T-helper 9 cell (primary cell): ENCODE measurements at places on chromosomes 1 and 21.
A peak's percentile ranks its signal among the peaks of the same experiment; 100 is the strongest.

DNA sequence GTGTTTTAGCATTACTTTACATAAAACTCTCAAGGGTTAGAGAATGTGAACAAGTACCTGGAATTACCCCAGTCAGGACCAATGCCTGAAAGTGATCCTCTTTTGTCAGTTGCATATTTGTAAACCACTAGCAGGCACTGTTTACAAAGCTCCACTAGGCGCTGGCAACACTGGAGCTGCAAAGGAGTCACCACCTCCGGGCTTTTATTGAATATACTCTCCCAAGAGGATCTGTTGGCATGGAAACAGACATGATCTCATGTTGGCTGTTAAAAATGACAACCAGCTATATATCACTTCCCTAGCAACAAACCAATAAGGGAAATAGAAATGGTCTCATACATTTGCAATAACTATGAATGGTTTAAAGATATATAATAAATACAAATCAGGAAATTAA lies 116.0 kb downstream of the TTLL7 start:
- no peak for DNase-seq

GRCh38 chr1:1282998-1283397 lies 2.8 kb downstream of the SCNN1D start:
- DNase-seq: no peak

DNA sequence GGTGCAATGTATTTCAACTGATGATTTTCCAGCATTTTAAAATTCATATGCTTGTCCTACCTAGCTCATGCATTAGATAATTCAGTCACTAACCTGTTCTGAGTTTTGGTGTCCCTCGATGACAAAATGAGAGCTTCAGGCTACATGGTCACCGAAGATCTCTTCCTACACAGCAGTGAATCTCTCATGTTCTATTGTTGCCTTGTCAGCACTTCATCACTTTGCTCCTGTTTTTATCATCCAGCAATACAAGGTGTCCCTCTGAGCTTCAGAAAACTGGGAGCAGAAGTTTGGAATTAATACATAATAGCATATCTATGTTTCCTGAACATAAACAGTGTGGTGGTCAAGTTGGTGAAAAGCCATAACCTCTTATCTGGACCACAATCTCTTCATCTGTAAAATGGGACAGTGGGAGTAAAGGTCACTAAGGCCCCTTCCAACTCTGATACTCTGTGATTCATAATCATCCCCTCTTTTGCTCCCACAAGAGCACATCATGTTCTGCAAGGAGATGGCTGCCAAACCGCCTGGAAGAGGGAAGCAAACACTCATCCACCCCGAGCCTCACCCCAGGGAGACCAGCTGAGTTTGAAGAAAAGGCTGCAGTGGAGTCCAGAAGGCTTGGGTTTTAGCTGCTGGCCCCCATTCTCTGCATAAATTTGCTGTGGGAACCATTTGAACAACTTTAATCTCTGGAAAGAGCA lies 137.9 kb upstream of the F3 start:
- DNase-seq: no peak

DNA sequence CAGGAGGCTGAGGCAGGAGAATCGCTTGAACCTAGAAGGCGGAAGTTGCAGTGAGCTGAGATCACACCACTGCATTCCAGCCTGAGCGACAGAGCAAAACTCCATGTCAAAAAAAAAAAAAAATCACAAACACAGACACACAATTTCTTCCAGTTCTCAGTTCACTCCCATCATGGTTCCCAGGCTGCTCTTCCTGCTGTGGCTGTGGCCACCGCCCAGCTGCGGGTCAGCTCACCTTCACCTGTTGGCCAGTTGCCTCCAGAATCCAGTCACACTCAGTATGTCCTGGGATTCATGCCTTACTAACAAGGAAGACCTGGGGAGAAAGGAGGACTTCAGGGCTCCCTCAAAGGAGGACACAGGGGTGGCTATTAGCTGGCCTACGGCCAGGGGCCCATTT lies 45.9 kb upstream of the SLC25A33 start:
- DNase-seq: no peak

GRCh38 chr1:91651243-91651642 lies 150.6 kb downstream of the CDC7 start:
- DNase-seq: no peak

- DNase-seq: peak; percentile 19
Observed at GRCh38 chr1:229271448-229272159, 693 bp downstream of the RAB4A start.

DNA sequence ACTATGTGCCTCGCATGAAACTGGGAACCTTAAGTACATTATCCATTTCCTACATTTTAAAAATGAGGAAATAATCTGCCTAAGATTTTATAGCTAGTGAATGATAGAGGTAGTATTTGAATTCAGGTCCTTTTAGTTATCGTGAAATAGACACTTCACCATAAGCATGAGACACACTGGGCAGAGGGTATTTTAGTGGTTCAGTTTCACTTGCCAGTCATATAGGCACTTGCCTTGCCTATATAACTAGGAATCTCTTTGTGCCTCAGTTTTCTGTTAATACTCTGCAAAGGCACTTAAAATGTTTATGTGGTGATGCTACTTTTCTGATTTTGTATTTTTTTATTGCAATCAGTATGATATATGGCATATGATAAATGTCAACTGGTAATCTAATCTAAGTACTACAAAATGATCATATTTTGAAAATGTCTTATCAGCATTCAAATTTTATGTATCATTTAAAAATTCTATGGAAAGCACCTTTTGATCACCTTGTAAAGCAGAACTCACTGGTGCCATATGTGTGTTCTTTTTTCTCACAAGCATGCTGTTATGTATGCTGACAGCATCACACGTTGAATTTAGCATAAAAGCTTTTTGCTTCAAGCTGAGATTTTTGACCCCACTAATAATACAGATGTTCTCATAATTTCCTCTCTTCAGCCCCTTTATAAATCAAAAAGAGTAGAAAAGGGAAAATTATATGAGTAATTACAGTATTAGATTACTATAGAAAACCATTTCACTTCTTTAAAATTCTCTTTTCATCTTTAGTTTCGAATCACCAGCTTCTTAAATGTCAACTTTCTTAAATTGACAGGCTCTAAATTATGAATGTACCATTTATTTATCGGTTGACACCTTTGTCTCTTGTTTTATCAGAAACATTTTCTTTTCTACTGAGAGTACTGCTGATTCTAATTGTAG lies 52.6 kb downstream of the RPS6KC1 start:
- no peak for DNase-seq

DNA sequence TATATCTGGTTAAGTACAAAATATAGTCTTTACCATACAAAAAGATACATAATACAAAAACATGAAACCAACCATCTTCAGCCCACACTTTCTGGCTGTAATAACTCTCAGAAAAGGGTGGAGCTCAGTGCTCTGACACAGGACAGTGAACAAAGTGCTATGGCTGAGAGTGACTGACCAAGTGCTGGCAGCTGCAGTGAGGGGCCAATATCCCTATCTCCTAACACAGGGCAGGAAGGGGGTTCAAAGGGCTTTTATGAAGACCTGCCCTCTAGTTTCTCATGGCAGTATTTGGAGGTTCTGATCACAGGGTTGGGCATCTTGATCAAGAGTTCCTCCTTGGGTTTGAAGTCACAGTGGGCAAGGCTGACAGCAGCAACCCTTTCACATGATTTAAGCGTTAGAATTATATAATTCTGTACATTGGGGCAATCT lies 3.9 kb downstream of the TXNIP start:
- DNase-seq: no peak

DNA sequence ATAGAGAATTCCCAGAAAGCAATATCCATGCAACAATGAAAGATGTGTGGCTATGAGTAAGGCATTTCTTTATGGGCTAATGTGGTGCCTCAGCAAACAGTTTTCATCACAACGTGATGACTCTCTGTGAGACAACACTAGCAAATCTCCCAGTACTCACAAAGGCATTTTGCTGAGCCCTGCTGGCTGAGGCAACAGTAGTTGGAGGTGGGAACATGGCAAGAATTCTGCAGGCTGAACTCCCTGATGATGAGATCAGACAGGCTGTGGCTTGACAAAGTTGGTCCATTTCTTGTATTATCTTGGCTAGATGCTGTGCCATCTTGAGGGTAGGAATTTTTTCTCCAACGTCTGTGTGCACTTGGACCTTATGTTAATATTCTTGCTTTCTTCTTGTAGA lies 24.6 kb downstream of the PROX1 start:
- DNase-seq: no peak

- DNase-seq: no peak
Observed at GRCh38 chr21:42120101-42120902, 49.2 kb downstream of the UMODL1 start.

GRCh38 chr21:44568261-44568660 lies 5.3 kb upstream of the KRTAP10-4 start:
- no peak for DNase-seq

- DNase-seq: no peak
Observed at GRCh38 chr1:3902571-3903091, 2.6 kb upstream of the C1orf174 start.

DNA sequence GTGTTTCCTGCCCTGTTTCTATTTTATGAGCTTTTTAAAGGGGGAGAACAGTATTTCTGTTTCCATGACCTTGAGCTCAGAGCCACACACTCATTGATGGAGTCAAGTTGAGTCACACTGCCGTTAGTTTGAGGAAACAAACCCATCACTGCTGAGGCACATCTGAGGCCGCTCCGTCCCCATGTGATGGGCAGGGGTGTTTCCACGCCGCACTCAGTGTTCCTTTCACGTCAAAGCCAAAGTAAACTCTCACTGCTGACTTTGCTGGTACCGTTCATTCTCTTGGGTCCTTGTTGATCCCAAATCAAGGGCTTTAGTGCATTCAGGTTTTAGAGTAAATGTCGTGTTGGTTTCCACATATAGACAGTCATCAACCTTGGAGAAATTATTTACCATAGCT lies 48.8 kb downstream of the PKNOX1 start:
- DNase-seq: no peak

DNA sequence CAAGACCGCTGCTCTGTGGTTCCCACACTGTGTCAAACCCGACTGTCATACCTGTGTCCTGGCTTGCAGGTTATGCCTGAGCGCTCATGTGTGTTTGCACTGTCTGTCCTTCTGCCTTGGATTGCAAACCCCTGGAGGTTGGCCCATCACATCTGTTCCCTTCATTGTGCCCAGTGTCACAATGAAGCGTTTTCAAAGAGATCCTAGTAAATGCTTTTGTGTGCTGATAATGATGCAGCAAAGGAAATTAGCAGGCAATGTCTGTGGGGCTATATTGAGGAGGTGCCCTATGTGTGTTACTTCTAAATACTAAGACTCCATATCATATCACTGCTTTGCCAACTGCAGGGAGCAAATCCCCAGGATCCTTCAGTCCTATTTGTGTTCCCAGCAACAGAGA lies 424.4 kb upstream of the NFIA start:
- DNase-seq: no peak

- DNase-seq: no peak
Observed at GRCh38 chr1:204879351-204879750, 8.7 kb downstream of the NFASC start.

DNA sequence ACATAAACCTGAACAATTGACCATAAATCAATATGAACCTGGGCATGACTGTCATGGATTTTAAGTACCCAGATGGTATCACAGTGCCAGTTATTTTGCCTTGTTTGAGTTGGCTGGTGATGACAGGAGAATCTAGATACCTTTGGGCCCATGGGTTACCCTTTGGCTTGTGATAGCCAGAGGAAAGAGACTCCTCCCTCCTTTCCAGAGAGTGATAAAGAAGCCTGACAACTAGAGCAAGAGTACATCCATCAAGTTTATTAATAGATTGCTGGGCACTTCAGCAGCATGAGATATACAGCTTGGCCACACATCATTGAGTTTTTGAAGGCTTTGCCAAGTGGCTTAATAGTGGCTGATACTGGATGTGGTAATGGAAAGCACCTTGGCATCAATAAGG lies 6.6 kb upstream of the FMO3 start:
- no peak for DNase-seq

- DNase-seq: no peak
Observed at GRCh38 chr1:6872573-6873261, 87.5 kb downstream of the CAMTA1 start.

DNA sequence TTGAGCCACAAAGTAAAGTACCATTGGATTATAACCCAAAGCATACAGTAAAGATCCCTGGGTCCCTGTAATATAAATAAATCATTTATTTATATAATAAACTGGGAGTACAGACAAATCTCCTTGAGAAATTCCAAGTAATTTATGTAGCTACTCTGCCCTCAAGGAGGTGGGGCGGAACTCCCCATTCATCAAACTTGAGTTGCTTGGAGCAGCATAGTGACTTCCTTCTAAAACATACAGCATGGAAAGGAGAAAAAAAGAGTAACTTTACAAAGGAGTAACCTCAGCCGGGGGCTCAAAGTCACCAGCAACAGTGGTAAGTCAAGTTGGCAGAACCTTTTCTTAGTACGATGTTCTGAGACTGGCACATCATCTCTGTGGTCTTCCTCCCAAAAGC lies 4.5 kb downstream of the LAPTM5 start:
- DNase-seq: no peak

DNA sequence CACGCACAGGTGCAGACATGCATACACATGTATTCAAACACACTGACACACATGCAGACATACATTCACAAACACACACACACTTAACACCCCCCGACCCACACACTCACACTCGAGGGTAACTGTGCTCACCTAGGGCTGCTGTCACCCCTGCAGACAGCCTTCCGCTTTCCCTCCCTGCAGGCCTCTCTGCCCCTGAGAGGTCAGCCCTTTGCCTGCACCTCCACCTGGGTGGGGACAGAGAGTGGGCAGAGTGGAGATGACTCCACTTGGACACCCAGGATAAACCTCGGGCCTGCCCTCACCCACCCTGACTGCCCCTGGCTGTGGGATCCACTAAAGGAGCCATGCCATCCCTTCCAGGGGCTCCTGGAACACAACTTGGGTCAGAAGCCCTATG lies 264.3 kb downstream of the PTPRU start:
- no peak for DNase-seq

- DNase-seq: no peak
Observed at GRCh38 chr1:155043301-155043702, 7.8 kb upstream of the ADAM15 start.

- no peak for DNase-seq
Observed at GRCh38 chr21:26840912-26841311, 4.3 kb downstream of the ADAMTS1 start.

GRCh38 chr1:211551638-211552460 lies 27.1 kb downstream of the SLC30A1 start:
- no peak for DNase-seq

DNA sequence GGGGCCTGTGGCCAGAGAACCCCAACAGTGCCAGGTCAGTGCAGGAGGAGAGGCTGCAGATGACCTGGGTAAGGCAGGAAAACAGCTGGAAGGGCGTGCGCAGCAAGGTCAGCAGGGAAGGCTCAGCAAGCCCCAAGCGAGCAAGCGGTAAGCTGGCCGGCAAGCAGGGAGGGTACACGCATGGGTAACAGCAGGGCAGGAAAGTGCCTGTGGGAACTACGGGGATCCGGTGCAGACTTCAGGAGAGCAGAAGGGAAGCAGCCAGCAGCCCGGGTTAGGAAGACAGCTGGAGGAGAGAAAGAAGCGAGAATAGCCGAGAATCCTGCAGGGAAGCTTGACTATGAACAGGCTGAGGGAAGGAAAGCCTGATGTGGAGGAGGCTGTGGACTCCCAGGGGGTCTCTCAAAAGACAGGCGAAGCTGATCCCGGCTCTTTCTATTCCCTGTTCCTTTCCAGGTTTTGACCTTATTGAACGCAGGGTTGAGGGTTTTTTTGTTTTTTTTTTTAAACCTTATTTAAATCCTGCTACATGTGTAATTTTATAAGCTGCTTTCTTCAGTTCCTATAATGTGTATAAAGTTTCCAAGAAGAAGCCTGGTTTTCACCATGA lies 20.9 kb downstream of the UMODL1 start:
- no peak for DNase-seq
